ENCODE measurements at places on chromosomes 1 and 21.

DNA sequence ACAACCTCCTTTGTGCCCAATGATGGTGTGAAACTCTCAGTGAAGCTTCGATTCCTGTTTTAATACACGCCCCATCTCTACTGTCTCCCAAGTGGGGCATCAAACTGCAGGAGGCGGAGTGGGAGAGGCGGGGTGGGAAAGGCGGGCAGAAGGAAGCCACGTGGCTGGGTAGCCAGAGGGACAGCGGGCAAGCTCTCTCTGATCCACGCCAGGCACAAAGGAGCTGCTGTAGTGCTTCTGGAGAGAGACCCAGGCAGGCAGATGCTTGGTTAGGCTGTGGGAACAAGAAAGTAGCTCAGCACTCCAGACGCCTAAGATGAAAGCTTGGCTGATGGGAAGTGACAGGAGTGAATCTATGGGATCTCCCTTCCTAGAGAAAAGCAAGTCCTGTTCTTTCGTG lies 25.7 kb downstream of the TRIM67 start:
- no peak for DNase-seq

GRCh38 chr1:25199819-25200620 lies 32.3 kb downstream of the SYF2 start:
- DNase-seq = no peak

DNA sequence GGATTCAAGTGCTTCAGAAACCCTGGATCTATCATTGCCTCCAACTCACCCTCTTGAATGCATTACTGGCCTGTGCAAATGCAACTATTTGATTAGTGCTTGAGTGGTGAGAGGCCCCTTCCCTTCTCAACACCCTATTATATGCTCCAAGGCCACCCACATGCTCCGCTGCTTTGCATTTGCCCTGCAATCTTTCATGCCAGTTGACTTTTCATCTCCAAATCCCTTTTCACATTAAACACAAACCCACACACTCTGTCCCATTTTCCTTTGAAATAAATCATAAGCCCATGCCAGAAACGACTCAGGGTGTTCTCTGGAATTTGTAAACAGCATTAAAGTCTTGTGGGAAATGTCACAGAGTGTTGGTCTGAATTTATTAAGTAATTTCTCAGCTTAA lies 78.9 kb upstream of the CTTNBP2NL start:
- no peak for DNase-seq

GRCh38 chr1:42730988-42731387 lies 9.0 kb downstream of the CLDN19 start:
- DNase-seq = no peak

DNA sequence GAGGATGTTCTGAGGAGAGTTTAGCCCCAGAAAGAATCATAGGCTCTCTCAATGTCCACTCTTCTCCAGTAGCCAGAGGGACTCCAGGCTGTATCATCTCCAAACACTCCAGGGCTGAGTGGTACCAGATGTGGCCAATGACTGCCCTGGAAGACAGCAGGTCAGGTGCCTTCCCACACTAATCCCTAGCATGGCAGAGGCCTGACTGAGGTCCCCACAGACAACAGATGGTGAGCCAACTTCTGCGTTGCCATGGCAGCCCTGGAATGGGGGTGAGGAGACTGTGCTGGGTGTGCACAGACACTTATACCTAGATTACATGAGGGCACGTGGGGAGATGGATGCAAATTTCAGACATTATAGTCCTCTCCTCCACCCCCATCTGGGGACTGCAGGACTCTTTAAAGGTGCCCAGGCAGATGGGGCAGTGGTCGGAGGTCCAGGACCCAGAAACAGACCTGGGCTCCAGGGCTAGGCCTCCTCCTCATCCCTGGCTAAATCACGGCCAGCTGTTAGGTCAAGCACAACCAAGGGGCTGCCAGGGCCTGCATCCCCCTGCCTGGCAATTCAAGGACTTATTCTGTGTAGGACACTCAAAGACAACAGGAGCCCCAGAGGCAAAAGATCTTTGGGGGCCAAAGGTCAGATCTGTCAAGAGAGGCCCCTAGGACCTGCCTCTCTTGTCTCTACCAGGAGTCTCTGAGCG lies 42.9 kb downstream of the CAMK2N1 start:
- DNase-seq = no peak

DNA sequence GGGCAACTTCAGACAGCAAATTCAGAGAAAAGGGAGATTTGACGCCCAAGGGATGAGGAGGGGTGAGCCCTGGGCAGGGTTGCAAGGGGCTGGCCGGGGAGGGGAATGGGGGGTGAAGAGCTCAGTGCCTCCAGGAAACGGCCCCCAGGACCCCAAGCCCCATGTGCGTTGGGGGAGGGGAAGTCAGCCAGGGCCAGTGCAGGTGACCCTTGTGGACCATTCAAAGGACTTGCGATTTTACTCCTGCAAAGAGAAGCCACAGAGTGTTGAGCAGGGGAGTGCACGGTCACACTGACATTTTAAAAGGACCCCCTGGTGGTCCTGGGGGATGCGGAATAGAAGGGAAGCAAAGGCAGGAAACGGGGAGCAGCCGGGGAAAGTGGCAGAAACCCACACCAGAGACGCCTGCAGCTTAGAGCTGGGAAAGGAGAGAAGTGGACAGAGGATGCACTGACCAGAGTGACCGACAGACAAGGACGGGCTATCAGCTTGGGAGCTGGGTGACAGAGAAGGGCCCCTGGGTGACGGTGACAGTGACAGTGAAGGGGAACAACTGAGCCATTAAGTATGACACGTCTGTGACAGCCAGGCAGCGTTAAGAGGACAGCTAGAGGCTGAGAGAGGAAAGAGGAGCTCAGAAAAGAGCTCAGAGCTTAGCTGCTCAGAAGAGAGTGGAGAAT lies 54.0 kb upstream of the TMEM51 start:
- DNase-seq = no peak

- DNase-seq = no peak
Measured at GRCh38 chr1:17148950-17149608, 29.8 kb upstream of the PADI2 start.

- no peak for DNase-seq
Measured at GRCh38 chr1:203153051-203153988, 22.3 kb downstream of the MYBPH start.

- no peak for DNase-seq
Measured at GRCh38 chr1:61992257-61992656, 202.4 kb upstream of the L1TD1 start.

DNA sequence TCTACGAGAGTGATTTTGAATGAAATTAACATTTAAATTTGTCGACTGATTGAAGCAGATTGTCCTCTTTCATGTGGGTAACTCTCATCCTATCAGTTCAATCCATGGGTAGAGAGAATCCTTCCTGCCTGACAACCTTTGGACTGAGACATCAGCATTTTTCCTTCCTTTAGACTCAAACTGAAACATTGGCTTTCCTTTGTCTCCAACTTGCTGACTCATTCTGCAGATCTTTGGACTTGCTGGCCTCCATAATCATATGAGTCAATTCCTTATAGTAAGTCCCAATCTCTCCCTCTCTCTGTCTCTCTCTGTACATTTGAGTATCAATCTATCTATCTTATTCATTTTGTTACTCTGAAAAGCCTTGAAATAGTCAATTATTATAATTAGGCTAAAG lies 416.7 kb downstream of the LRRIQ3 start:
- no peak for DNase-seq

DNA sequence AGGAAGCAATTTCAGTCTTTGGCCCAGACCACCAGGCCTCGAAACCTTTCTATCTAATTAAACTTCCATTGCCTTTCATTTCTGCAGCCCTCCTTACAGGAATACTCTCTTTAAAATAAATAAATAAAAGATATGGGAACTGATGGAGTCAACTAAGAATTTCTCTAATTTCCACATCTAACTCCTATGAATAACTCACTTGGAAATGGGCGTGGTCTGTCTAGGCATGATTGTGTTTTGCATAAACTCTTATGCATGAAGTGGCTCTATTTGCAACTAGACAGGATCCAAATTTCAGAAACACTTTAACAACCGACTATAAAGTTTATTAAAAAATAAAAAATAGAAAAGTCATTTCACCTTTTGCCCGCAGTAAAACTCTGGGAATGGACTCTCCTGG lies 199.5 kb downstream of the ADSS2 start:
- DNase-seq = no peak

GRCh38 chr1:227192163-227192562 lies 126.1 kb downstream of the CDC42BPA start:
- DNase-seq = no peak

- no peak for DNase-seq
Measured at GRCh38 chr1:208527156-208527555, 283.0 kb upstream of the PLXNA2 start.

GRCh38 chr1:185108321-185108720 lies 48.4 kb downstream of the TRMT1L start:
- no peak for DNase-seq

- no peak for DNase-seq
Measured at GRCh38 chr1:175073633-175074032, 6.0 kb downstream of the TNN start.

- no peak for DNase-seq
Measured at GRCh38 chr1:2229037-2229864, 1.1 kb downstream of the SKI start.

DNA sequence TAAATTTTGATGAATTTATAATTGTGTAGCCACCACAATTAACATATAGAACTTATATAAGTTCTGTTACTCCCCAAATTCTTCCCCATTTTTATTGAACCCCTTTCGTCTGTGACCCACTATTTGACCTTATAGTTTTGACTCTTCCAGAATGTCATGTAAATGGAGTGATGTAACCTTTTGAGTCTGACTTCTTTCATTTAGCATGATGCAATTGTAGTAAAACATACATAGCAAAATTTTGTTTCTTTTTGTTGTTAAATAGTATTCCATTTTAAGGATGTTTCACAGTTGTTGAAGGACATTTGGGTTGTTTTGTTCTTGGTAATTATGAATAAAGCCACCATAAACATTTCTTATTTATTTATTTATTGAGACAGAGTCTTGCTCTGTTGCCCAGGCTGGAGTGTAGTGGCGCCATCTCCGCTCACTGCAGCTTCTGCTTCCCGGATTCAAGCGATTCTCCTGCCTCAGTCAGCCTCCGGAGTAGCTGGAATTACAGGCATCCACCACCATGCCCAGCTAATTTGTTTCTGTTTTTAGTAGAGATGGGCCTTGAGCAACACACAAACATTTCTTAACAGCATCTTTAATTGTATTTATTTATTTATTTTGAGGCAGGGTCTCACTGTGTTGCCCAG lies 33.6 kb downstream of the RPRD2 start:
- DNase-seq = no peak

DNA sequence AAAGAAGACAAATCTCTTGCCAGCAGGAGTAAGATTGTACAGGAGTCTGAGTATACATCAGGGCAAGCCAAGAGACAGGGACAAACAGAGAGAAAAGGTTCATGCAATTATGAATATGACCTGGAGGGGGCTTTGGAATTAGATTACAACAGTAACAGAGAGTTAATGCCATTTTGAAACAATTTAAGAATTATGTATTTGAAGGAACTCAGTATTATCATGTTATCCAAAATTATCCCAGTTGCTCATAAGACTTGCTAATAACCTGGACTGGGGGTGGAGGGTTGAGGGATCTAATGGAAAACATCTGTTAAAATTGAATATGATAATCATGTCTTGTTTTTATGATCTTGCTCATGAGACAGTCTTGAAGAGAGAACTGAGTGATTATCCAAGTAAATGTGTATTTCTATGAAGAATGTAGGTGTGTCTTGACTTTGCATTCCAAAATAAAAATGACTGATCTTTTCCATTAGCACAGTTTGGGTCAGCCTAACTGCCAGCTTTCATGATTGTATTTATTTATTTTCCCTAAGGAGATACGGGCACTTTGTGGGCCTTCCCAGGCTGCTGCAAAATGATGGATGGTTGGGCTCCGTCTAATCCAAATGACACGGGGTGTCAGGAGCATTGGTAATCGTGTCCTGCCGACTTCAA lies 117.7 kb downstream of the ERG start:
- DNase-seq = no peak

- no peak for DNase-seq
Measured at GRCh38 chr1:35264871-35265270, 3.6 kb upstream of the ZMYM4 start.

DNA sequence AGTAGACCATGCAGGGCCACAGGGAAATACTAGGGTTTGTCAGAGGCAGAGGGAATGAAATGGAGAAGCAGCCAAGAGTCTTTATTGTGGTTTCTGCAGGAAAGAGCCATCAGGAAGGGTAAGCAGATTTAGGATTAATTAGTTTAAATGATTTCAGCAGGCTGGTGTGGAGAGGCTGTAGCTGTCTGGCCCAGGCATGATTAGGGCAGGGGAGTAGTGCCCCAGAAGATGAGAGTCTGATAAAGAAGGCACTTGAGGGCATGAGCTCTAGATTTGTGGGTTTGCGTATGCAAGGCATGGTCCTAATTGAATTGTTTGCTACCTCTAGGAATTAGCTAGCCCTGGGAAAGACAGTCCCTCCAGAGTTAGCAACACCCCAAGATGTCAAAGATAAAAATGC lies 484.6 kb upstream of the PLXNA2 start:
- DNase-seq = no peak

- peak; percentile 22 for DNase-seq
Measured at GRCh38 chr21:38219049-38219628, 37.7 kb upstream of the KCNJ15 start.

DNA sequence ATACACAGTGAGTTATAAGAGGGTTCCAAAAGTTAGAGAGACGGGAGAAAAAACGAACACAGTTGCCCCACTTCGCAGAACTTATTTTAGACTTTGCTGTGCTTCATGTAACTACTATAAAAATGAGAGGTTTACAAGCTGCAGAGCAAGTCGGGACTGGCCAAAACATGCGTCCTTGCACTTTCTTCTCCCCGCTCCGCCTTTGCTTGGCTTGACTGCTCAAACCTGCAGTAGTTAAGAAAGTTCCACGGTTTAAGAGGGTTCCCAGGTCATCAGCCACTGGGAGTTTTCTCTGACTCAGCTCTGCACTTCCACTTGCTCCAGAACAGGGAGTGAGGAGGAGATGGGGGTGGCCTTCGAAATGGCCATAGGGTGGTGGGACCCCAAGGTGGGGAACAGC lies 36.2 kb downstream of the CLIC6 start:
- no peak for DNase-seq

DNA sequence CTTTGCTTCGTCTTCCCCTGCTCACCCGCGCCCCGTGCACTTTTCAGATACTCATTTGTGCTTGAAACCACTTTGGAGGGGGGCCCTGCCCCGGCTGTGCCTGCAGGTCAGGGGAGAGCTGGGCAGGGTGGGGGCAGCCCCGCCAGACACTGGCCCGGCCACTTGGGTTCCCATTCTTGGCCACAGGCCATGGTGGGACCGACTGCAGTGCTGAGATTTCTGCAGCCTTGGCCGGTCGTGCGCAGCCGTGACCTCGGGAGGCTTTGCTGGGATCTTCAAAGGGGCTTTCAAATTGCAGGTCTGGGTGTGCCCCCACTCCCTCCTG lies 54.5 kb upstream of the TTC34 start:
- DNase-seq = no peak

- no peak for DNase-seq
Measured at GRCh38 chr1:43460988-43461693, 7.4 kb upstream of the HYI start.

DNA sequence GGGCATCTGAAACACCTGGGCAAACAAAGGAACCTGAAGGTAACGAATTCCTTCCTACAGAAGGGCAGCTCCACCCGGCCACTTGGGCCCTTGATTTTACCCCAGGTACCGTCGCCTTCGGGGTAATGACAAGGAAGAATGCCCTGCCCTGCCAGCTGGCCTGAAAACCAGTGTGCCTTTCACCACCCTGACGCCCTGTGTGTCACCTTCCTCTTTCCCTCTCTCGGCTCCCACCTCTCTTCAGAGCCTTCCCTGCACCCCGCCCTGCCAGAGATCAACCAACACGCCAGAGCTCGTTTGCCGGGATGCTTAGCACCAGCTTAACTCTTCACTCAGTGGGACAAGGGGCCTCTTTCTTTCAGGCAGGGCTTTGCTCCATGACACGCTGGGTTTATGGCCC lies 86.0 kb downstream of the SIM2 start:
- DNase-seq = no peak
